Cardiac fibroblast (primary cell): ENCODE measurements at places on chromosomes 6 and 20.

DNA sequence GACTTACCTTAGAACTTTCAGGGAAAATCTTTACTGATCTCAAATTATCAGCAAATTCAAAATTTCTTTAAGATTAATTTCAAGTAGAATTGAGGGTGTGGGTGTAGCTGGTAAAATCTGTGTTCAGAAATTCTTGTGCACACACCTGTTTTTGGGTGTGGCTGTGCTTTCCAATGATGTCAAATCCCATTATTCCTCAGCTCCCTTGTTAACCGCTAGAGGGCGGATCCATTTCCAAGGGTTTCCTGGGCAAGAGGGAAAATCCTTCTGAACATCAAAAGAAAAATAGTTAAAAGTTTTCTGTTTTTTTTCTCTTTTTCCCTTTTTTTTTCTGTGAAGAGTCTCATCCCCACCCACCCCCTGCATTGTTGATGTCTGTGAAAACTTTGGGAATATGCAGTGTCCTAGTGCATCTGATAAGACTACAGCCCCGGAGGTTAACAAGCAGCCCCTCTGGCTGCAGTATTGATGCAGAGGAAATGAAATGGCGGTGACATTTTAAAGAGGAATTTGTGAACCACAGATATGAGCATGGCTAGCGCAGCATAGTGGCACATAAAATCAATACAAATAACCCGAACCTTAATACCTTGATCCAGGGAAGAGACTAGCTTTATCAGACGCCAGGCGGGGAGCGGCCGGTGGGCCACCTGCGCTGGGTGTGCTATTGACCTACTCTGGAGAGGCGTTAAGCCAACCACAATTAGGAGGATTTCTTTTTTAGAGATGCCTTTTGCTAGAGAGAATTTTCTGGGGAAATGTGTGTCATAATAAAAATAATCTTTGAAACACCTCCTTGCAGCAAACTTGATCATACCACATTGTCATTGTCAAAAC, 130.9 kb downstream of the FOXA2 start:
- peak; percentile 26 for DNase-seq

DNA sequence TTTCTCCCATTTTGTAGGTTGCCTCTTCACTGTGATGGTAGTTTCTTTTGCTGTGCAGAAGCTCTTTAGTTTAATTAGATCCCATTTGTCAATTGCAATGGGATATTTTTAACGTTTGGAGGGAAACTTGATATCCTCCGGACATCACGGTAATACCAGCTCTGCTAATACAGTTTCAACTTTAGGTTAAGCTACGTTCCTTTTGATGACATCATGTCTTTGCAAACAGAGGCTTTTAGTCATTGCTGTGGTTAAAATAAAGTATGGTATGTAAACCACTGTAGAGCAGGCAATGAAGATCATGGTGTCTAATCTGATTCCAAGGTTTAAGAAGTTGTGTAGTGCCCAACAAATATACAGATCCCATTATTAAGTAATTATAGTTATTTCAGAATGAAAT, 168.0 kb upstream of the CHD6 start:
- DNase-seq = no peak

GRCh38 chr6:13614126-13614925, 809 bp upstream of the NOL7 start:
- DNase-seq = peak; percentile 60

DNA sequence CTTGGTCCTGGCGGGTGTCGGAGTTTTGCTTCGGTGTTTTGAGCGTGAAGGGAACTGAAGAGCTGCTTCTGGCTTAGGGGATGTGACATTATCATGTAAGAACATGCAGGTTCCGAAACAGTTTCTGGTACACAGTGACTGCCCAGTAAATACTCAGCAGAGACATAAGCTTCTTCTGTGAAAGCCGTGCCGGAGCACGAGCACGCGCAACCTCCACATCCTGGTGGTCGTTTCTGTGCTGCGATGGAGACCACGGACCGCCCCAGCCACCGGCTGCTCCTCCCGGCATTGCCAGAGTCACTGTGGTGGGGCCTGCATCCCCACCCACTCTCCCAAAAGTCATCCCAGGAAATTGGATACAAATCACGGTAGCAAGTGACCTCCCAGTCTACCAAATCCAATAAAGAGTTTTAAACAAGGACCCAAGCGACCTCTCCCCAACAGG, 18.7 kb downstream of the KIF25 start:
- no peak for DNase-seq

DNA sequence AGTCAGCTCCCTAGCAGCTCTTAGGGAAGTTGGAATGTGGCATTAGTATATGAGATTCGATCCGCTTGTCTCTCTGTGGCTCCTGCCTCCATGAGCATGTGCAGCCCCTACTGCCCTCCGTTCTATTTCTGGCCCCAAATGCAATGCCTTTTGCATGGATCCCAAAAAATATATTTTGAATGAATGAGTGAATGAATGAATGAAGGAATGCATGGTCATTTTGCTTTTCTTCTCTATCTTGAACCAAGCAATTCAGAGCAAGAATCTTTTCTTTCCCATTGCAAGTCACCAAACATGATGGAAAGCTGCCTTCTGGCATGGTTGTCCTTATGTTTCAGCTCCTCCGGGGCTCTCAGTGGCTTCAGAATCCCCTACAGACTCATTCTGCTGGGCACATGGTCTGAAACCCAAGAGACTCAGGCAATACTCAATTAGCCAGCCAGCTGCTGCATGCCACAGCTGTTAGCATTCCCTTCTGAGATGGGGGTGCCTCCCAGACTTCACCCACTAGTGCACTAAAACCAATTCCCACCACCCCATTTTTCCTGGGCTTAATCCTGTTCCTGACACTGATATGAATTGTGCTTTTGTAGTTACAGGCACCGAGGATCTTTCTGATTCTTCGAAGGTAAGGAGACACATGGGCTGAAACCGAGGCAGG, 2.6 kb upstream of the IYD start:
- no peak for DNase-seq

- peak; percentile 53 for DNase-seq
Observed at GRCh38 chr6:16704401-16705045, 56.7 kb downstream of the ATXN1 start.

GRCh38 chr6:42520786-42521607, 42.8 kb upstream of the UBR2 start:
- DNase-seq = peak; percentile 84

DNA sequence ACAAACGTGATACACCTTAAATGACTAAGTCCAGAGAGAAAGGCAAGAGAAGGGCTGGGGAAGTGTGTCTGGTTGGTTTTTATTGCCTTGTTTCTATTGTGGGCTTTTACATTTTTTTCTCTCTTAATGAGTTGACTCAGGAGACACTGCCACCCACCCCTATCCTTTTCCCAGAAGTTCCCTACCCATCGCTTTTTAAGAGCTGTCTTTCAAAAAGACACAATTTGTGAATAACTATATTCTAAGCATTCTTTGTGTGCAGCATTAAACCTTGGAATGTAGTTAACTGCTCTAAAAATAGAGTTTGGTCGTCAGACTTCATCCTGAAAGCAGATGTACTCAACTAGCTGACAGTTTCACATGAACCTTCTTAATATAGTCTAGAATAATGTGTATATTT, 174.9 kb downstream of the ISM1 start:
- no peak for DNase-seq

DNA sequence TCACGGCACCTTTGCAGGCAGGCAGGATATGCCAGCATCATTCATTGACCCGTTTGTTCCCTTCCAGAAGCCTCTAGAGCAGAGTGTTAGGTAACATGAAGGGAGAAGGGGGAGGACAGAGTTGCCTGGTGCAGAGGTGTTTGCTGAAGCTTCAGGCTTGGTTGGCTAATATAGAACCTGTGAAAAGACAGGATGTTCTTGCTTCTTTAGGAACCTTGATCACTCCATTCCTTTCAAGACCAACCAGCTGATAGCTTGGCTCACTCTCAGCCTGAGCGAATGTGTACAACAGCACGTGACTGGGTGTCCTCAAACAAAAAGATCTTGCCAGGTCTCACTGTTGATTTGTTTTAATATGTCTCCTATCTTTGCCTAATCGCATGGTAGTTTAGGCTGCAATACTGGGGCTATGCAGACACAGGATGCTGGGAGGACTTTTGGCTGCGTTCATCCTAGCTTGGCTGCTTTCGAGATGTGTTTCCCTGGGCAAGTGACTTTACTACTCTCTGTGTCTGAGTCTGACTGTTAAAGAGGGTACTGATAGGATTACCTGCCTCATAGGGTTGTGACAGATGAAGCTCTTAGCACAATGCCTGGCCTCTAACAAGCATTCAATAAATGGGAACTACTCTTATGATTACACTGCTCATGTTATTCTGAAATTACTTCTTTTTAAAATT, 16.0 kb downstream of the SHLD1 start:
- DNase-seq = no peak

- DNase-seq = no peak
Observed at GRCh38 chr6:124822204-124822613, 140.0 kb upstream of the RNF217 start.

GRCh38 chr20:20412750-20413149, 44.8 kb downstream of the INSM1 start:
- no peak for DNase-seq

- peak; percentile 18 for DNase-seq
Observed at GRCh38 chr6:7391151-7391550, 1.5 kb downstream of the RIOK1 start.

DNA sequence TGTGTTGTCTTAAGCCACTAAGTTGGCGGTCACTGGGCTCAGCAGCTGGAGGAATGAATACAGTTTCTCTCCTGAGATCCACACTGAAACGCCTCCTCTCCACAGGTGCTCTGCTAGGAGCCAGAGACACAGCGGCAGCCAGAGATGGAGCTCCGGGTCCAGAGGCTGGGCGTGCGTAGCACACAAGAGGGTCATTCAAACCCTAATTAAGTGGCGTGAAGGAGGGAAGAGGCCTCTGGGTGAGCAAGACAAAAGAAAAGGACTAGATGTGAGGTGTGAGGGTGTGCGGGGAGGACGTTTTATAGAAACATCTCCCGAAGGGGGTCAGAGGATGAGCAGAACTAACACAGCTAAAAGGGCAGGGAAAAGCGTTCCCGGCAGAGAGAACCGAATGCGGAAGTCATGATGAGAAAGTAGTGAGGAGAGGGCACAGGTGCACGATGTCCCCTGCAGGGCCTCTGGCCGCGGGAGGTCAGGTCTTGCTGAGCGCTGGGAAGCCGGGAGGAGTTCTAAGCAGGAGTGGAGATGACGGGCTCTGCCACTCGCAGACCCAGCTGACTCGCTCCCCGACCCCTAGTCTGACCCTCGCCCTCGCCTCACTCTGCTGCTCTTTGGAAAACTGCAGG, 54.4 kb downstream of the BMP7 start:
- no peak for DNase-seq

GRCh38 chr6:18506382-18507017, 119.3 kb downstream of the RNF144B start:
- DNase-seq = no peak

DNA sequence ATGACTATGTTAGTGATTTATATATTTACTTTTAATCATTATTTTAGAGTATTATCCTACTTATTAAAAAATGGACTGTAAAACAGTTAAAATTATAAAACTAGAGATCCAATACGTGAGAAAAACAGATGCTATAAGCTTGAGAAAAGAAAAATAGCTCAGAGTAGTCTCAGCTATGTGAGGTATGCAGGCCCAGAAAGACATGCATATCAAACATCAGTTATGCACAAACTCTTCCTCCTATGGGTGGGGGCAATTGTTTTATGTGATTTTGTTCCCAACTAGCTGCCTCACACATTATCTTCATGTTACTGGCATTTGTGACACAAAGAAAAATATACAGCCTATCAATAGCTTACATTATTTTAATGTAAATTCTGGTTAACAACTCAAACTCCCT, 28.8 kb downstream of the RARS2 start:
- DNase-seq = no peak

DNA sequence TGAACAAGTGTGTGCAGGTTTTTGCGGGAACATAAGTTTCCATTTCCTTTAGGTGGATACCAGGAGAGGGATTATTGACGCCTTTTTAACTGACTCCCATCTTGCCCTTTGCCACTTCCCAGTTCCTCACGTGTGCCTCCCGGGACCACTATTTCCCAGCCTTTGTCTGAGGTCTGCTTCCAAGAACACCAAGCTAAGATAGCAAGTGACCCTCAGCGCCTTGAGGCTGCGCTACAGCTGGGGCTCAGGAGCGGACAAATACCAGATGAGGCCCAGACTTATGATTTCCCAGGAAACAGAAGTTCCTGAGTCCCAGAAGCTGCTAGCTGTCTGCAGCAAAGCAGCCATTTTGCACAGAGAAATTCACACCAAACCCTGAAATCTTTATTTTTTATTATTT, 216.7 kb downstream of the SYNDIG1 start:
- DNase-seq = no peak

DNA sequence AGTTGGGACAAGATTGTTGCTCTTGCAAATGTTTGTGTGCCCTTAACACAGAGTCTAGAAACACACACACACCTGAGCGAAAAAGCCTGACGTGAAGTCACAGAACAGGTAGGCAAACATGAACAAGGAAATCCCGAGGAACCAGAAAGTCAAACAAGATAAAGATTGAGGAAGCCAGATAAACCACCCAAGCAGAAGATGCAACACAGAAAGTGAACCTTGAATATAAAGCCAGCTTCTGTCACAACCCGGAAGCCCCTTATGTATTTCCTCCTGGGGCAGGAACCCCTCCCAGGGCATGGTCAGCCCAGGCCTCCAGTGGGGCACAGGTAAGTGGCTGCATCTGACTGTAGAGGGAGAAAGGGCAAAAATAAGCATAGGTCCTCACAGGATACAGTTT, 158.2 kb upstream of the SUPT3H start:
- no peak for DNase-seq
